ENCODE measurements at places on chromosomes 16 and 17.

DNA sequence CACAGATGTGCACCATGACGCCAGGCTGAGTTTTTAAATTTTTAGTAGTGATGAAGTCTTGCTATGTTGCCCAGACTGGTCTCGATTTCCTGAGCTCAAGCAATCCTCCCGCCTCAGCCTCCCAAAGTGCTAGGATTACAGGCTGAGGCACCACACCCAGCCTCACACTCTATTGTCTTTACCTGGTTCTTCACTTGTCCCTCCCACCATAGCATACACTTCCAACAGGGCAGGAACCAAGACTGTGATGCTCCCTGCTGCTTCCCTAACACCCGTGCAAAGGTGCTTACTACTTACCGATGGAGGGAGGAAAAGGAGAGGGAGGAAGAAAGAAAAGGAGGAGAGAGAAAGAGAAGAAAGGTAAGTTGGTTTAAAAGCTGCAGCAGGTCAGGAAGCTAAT lies 41.4 kb upstream of the MEIOC start:
- DNase-seq = no peak

DNA sequence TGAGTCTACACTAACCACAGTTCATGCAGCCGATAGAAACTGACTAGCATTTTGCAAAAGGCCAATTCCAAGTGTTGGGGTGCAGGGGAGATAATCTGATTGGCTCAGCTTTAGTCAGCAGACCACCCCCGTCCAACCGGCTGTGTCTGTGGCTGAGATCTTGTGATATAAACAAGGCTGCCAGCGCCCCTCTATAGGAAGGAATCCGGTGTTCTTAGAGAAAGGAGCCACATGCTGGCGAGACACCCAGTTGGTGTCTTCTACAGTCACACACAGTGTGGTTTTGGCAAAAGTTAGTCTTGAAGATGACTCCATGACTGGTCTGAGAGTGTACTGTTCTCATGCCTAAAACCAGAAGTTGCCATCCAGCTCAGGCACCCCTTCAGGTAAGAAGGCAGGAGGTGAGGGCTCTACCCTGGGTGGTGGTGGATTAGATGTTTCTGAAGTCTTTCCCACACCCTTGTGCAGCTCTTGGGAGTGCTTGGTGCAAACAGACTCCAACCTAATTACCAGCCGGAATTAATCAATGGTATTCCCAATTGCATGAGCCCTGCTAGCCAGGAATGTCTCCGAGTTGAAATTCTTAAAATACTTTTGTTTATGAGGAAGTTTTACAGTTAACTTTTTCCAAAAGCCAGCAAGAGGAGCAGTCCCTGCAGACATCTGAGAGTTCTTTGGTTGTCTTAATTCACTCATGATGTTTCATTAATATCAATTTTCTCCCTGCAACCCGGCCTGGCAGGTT lies 172.3 kb upstream of the IRX6 start:
- DNase-seq = no peak

DNA sequence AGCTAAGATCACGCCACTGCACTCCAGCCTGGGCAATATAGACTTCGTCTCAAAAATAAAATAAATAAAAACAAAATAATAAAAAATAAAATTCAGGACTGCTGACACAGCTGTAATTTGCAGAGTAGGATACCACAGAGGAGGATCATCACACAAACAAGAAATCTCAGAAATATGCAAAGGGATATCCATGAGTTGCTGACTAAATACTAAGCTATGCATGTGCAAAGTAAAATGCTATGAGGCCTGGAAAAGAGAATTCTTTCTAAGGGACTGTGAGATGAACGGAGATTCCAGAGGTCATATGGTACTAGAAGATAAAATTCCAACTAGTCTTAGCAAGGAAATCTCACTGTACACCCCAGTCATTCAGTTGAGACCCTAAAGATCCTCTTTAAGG lies 74.8 kb downstream of the SLC39A11 start:
- no peak for DNase-seq

GRCh38 chr17:76685846-76686245 lies 24.9 kb downstream of the MXRA7 start:
- no peak for DNase-seq

DNA sequence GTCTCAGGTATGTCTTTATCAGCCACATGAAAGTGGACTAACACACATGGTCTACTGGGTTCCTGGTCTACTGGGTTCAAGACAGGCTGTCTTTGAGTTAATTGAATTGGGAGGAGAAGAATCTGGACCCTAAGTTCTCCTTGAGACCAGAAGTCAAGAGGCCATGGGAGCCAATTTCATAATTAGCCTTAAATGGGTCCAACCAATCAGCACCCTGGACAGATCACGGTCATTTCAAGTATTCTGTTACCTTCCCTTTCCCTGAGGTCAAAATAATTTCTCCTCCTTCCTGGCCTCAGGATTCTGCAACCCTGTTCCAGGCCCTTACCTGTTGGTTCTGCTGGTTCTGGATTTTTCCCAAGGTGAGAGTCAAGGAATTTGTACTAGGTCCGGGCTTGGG lies 23.8 kb downstream of the OSBPL7 start:
- DNase-seq = no peak

DNA sequence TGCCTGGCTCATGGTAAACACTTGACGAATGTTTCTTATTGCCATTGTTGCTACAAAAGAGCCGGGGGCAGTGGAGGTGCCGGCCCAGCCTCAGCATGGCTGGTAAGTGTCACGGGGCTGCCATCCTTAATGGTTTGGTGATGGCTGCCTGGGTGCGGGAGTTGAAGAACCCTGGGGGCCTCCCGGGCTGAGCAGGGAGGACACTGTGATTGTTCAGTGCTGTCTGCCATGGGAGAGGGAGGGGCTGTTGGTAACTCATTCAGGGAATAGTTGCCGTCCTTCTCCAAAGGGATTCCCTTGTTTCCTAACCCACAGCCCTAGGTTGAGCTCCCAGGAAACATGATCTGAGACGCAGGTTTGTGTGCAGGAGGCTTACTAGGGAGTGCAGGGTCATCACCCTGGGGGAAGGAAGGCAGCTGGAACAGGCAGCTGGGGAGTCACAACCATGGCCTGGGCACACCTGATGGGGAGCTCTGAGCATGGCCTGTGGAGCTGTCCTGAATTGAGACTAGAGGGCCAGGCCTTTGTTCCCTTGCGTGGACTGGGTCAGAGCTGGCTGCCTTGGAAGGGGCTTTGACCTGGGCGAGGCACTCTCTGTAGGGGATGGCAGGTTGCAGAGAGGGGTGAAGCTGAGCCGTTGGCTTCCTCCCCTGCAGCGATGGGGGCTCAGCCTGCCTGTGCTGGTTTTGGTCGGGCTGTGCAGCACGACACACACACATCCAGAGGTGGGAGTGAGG lies 85.7 kb downstream of the PLCG2 start:
- no peak for DNase-seq

- no peak for DNase-seq
These were observed 111.7 kb downstream of the CDH11 start for GRCh38 chr16:65010125-65010524.

GRCh38 chr16:64121473-64121872 lies 1000.4 kb downstream of the CDH11 start:
- DNase-seq = no peak

GRCh38 chr16:6684076-6684673 lies 648.5 kb upstream of the RBFOX1 start:
- peak; percentile 48 for DNase-seq

DNA sequence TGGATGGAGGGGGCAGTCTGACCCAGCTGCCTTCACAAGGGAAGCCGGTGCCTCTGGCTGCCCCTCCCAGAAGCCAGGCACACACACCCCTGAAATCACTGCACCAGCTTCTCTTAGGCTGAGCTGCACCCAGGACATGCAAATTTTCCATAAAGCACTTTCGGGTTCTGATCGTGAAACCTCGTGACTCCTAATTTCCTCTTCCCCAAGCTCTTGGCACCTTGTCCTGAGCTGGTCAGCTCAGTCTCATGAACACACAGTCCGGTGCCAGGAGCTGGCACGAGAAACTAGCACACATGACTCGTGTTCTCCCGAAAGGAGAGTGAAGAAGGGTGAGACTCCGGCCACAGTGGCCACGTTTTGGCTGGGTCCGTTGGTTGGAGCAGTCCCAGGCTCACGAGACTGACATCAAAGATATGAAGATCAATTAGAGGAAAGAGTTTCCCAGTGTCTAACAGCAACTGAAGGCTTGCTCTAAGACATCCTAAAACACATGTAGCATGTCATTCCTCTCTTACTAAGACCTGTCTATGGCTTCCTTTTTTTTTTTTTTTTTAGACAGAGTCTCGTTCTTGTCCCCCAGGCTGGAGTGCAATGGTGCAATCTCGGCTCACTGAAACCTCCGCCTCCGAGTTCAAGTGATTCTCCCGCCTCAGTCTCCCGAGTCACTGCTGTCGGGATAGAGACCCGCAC lies 9.2 kb upstream of the ABR start:
- DNase-seq = no peak

GRCh38 chr16:86398622-86399021 lies 111.7 kb upstream of the FOXF1 start:
- no peak for DNase-seq

- peak; percentile 67 for DNase-seq
These were observed 46.3 kb downstream of the METRNL start for GRCh38 chr17:83125515-83126274.

GRCh38 chr16:30439720-30440348 lies 5.8 kb downstream of the SEPHS2 start:
- DNase-seq = no peak

GRCh38 chr17:13646411-13646810 lies 44.7 kb upstream of the HS3ST3A1 start:
- DNase-seq = no peak

- no peak for DNase-seq
These were observed 26.5 kb upstream of the SLC39A11 start for GRCh38 chr17:73118951-73119391.

- DNase-seq = no peak
These were observed 32.2 kb downstream of the RNF157 start for GRCh38 chr17:76208120-76208519.

- DNase-seq = no peak
These were observed 16.4 kb downstream of the CLEC10A start for GRCh38 chr17:7063518-7064094.

DNA sequence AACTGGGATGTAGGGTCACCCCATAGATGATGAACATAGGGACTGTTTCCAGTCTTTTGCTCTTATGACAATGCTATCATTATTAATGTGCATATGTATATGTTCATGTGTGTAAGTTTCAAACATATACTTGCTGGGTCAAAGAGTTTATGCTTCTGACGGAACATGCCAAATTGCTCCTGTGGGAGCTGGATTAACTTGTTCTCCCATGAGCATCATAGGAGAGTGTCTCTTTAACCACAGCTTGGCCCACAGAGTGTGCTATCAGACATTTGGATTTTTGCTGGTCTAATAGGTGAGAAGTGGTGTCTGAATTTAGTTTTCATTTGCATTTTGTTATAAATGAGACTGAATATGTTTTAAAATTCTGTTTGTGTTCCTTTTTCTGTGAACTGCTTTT lies 22.3 kb upstream of the ADORA2B start:
- DNase-seq = no peak

DNA sequence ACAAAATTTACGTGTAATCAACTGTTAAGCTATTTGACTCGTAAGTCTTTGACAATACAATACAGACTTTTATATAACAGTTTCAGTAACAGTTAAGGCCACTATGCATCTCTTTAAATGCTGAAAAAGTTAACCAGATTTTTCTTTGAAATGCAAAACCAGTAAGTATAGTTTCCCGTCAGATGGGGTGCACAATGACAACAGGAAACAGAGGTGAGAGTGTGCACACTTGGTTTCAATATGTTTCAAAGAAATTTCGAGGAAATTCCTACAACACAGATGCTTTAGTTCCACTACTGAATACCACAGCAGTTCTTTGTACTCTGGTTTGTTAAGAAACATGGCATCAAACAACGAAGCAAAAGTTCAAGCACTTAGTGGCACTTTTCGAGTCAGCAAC lies 48.4 kb downstream of the RNF157 start:
- peak; percentile 45 for DNase-seq

GRCh38 chr16:78996790-78997189 lies 603.7 kb downstream of the MAF start:
- DNase-seq = no peak

- no peak for DNase-seq
These were observed 112.9 kb downstream of the GP2 start for GRCh38 chr16:20214401-20214800.

- no peak for DNase-seq
These were observed 297.9 kb upstream of the PSMD7 start for GRCh38 chr16:73998707-73999106.

GRCh38 chr17:58577696-58578095 lies 63.3 kb upstream of the MTMR4 start:
- DNase-seq = peak; percentile 43

DNA sequence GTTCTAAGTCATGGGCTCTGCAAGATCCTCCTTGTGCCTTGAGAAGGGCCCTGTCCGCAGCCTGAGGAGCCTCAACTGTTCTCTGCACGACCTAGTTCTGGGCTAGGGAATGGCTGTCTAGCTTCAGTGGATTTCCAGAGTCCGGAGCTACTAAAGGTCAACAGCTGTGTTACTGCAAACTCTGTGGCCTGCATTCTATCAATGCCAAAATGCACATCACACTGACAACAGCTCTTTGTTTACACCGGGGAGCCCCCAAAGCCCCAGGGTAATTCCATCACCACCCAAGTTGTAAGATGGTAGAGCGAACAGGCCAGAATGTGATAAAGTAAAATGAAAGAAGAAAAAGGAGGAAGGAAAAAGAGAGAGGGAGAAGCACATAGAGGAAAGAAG lies 610.2 kb downstream of the MAF start:
- no peak for DNase-seq

GRCh38 chr16:24764916-24765315 lies 35.5 kb downstream of the TNRC6A start:
- no peak for DNase-seq

DNA sequence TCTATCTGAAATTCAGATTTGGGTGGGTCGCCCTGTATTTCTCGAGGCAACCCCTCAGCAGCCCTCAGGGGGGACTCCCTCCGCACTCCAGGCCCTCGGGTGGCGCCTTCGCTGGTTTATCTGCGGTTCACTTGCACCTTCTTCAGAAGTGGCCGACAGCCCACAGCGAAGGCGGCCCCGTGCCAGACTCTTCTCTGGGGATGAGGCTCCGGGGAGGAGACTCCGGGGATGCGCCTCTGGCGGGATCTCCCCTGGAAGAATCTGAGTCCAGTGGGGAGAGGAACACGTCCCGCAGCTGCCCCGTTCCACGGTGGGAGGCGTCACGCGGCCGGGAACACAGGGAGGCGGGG lies 63.9 kb upstream of the DNAJA2 start:
- peak; percentile 43 for DNase-seq

GRCh38 chr17:49589577-49589927 lies 13.9 kb downstream of the NXPH3 start:
- no peak for DNase-seq

DNA sequence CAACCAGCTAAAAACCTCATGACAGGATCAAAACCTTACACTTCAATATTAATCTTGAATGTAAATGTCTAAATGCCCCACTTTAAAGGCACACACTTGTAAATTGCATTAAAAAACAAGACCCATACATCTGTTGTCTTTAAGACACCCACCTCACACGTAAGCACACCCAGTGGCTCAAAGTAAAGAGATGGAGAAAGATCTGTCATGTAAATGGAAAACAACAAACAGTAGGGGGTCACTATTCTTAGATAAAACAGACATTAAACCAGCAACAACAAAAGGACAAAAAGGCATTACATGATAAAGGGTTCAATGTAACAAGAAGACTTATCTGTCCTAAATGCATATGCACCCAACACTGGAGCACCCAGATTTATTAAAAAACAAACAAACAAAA lies 35.6 kb downstream of the SDR42E1 start:
- no peak for DNase-seq
